ENCODE measurements at places on chromosomes 6 and 20.

DNA sequence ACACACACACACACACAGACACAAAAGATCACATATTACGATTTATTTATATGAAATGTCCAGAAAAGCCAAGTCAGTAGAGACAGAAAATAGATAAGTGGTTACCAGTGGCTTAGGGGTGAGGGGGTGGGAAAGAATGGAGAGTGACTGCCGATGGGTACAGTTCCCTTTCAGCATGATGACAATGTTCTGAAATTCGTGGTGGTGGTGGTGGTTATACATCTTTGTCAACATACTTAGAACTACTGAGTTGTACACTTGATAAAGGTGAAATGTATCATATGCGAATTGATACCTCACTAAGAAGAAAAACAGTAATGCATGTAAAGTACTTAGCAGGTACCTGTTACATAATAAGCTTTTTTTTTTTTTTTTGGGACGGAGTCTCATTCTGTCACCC, 124.3 kb downstream of the SCAF8 start:
- DNase-seq: no peak

GRCh38 chr20:6780433-6781190, 13.1 kb downstream of the BMP2 start:
- DNase-seq: no peak

DNA sequence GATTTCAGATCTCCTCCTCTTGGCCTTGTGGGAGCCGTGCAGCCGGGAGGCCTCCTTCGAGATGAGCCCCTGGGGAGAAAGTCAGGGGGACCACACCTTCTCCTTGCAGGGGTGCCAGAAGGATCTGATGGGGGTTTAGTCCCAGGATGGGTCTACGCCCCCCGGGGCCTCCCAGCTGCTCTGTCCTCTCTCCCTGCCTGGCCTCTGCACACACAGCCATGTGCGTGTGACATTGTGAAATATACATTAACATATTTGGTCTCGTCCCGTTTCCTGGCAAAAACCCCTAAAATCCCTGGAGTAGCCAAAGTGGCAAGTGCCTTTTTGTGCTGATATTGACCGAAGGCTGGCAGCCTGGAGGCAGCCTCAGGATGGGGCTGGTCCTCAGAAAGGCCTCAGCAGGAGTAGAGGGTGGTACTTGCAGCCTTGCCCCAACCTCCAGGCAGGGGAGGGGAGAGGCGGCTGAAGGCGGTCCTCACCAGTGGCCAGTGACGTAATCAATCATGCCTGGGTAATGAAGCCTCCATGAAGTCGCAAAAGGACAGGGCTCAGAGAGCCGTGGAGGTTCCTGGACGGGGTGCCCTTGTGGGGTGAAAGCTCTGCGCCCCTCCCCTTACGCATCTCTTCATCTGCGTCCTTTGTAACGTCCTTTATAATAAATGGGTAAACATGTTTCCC, 5.1 kb upstream of the HELZ2 start:
- no peak for DNase-seq

GRCh38 chr6:90393232-90393884, 96.7 kb upstream of the BACH2 start:
- peak; percentile 17 for DNase-seq

GRCh38 chr6:82976179-82976578, 89.5 kb downstream of the UBE3D start:
- no peak for DNase-seq

- no peak for DNase-seq
Observed at GRCh38 chr6:78749326-78749725, 118.0 kb upstream of the IRAK1BP1 start.

GRCh38 chr6:16174416-16175078, 45.7 kb downstream of the MYLIP start:
- DNase-seq: no peak

GRCh38 chr20:39112178-39112743, 150.1 kb downstream of the DHX35 start:
- no peak for DNase-seq

DNA sequence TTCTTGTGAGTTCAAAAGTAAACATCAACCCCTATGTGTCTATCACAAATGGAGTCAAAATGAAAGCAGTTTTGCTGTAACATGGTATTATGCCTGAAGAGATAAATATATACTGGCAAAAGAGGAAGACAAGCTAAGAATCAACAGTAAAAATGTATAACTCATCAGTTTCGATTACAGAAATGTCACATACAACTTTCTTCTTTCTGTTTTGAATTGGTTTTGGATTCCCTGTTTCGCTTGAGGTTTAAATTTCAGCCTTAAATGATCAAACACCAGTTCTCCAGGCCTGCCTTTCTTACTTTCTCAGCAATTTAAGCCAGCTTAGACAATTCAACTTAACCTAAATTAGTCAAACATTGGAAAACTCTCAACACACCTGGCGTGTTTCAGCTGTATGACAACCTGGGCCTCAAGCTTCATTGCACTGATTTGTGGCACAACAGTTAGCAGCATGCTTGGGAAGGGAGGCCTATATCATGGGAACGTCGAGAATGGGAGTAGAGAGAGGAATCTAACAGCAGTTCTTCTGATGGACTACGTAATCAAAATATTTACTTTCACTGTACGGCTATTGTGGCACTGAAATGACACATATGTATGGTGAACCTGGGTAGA, 51.9 kb upstream of the MARCKS start:
- no peak for DNase-seq

DNA sequence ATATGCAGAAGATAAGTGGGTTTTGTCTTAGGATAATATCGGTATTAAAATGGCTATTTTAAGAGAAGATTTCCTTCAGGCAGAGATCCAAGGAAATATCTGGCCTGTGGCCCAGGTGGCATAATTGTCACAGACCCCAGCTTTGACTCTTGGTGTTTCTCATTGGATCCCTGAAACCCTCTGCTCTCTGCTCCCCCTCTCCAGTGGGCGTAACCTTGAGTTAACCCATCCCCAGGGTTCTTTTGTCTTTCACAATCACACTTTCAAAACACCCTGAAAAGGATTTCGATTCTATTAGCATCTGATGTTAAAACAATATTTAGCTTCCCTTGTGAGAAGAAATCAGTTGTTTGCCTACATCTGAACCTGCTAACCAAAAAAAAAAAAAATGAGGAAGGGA, 7.2 kb downstream of the SSTR4 start:
- no peak for DNase-seq

DNA sequence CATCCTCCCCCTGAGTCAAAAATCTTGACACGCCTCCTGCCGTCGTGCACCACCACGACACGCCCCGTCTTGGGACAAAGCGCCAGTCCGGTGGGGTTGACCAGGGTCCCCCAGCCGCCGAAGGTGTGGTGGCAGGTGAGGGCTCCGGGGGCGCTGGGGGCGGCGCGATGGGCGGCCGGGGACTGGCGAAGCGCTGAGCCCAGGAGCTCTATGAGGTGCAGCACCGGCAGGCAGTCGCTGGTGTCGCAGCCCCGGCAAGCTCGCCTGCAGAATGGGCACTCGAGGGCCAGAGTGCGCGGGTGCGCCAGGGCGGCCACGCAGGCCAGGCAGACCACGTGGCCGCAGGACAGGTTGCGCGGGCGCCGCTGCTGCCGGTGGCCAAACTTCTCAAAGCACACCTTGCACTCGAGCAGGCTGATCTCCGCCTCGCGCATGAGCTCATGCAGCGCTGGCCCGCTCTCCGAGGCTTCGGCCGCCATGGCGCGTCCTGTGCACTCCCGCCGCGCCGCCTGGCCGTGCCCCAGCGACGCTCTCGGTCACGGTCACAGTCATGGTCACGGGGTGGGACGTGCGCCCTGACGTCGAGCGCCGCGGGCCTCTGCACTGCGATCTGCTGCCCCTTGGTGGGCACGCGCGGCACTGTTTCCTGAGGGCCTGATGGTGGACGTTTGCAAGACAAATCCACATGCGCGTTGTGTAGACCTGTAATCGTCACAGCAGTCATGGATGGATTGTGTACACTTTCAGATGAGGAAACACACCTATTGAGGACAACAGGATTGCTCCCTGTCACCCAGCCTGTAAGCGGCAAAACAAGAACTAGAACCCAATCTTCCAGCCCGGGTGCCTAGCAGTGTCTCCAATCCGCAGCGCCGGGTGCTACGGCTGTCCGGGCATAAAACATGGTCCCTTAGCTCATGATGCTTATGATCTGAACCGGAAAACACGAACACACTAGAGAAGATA, at the start of gene NHLRC1:
TSS of gene NHLRC1 (minus strand) at position 550 of the 966 bp plus-strand sequence. CDS start at position 479, 71 bp downstream.
- peak; percentile 56 for DNase-seq

- DNase-seq: no peak
Observed at GRCh38 chr6:9699888-9700287, 715.0 kb downstream of the TFAP2A start.

- no peak for DNase-seq
Observed at GRCh38 chr20:34987288-34988190, 31.9 kb downstream of the MYH7B start.

DNA sequence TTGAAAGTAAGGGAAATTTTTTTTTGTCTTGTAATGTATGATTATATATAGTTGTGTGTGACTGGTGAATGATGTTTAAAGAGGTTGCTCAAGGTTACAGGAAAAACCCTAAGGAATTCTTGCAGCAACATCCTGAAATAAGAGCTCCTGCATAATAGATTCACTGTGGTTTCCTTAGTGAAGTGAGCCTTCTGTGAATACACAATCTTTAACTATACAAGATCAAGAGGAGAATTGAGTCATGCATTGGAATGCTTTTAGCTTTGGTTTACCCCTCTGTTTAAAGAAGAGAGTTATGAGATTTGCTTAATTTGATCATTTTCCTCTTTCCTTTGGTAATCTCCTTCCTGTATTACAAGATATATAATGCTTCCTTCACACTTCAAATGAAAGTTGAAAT, 141.6 kb upstream of the EYA4 start:
- peak; percentile 44 for DNase-seq

- peak; percentile 26 for DNase-seq
Observed at GRCh38 chr6:134882426-134883038, 67.4 kb downstream of the ALDH8A1 start.

DNA sequence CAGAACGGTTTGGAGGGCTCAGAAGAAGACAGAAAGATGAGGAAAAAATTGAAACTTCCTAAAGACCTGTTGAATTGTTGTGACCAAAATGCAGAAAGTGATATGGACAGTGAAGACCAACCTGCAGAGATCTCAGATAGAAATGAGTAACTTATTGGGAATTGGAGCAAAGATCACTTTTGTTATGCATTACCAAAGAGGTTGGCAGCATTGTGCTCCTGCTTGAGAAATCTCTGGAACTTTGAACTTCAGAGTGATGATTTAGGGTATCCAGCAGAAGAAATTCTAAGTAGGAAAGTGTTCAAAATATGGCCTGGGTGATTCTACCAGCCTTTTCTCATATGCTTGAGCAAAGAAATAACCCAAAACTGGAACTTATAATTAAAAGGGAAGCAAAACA, 136.0 kb downstream of the GJA1 start:
- no peak for DNase-seq

DNA sequence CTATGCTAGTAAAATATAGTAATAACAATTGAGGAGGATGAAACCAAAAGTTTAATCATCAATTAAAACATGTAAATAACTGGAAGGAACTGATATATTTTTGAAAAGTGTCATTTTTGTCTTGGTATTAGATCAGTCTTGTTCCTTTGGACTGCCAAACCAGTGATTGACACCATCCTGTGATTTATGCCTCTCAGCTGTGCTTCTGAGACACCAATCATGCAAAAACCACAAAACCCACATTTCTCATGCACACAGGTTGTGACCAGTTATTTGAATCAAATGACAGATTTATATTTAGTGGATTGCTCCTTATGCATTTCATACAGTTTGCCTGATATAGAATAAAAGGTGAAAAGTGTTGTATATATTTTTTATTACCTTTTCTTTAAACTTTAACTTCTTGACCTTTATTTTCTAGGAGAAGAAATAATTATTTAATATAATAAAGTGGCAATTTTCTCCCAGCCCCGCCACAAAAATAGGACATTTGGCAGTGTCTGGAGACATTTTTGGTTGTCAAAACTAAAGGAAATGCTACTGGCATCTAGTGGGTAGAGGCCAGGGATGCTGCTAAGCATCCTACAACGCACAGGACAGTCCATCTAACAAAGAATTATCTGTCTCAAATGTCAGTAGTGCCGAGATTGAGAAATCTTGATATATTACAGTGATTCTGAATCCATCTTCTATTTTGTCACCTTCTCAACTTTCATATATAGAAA, 383.6 kb downstream of the BCKDHB start:
- DNase-seq: no peak

GRCh38 chr6:72218125-72218524, 331.8 kb downstream of the RIMS1 start:
- no peak for DNase-seq
